NCI-H524 (cell line): ENCODE measurements at places on chromosomes 6 and 20.

- DNase-seq = no peak
Observed at GRCh38 chr6:76772951-76773350, 690.3 kb downstream of the HTR1B start.

DNA sequence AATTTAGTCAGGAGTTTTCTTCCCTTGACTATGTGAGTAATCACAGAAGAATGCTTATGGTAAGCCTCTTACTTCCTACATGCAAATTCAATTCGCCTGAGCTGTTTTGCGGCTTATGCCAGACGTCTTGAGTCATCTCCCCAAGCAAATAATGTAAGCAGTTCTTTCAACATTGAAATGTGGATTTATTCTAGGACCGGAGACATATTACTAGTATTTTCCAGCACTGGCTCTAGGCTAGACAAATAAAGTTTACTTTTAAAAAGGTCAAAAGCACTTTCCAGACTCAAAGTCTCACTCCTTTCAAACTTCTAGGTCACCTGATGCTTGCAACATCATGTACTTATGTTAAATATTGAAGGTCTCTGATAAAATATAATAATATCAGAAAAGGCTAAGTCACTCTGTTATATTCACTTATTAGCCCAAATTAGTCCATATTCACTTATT lies 38.1 kb upstream of the NOX3 start:
- no peak for DNase-seq

DNA sequence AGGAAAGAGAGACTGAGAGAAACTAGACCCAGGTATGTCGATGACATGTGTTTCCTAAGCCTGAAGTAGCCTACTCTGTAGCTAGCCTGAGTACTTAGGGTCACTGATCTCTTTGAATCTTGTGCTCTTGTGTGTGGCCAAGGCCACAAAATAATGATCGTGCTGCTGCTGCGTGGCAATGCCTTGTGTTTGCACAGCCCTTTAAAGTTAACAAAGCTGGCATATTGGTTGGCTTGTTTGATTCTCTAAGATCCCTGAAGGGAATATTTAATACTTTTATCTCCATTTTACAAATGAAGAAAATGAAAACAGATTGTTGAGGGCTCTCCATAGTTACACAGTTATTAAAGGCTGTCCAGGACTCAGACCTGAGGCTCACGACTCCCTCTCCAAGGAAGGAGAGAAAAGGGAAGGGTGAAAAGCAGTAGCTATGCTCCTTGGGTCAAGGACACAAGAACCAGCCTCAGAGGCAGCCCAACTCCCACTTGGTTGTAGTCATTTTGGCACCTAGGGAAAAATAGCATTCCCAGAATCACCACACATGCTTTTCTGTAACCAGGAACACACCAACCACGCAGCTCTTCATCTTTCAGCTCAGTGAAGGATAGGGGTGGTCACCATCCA lies 130.7 kb downstream of the LRFN2 start:
- no peak for DNase-seq

DNA sequence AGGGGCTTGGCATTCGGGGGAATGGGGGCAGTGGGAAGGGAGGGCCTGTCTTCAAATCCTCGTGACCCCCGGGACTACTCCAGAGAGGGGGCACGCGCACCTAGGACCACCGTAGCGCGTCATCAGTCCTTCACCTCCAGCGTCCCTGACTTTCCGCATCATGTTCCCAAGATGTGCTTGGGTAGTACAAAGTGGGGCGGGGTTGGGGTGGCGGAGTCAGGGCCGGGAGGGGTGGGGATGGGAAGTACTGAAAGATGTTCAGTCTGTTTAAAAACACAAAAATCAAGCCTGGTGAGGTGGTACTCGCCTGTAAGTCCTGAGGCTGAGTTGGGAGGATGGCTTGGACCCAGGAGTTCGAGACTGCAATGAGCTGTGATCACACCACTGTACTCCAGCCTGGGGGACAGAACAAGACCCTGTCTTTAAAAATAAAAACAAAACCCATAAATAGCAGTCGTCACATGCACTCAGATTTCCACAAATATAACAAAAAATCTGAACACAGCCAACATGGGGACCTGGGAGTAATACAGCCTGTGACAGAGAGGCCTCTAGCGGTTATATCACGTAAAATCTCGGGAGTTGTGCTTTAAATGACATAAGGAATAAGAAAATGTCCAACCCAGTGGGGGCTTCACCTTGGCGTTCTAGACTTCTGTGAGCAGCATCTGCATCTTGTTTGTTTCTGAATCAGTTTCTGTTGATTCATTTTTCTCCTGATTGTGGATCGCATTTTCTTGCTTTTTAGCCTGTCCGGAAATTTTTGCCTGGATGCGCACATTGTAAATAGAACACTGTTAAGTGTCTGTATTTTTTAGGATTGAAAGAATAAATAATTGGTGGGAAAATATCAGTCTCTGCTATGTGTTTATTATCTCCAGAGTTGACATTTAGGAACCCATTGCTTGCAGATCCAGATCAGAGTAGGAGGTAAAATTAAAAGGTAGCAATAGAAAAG lies 698 bp upstream of the LRP11 start:
- peak; percentile 81 for DNase-seq

DNA sequence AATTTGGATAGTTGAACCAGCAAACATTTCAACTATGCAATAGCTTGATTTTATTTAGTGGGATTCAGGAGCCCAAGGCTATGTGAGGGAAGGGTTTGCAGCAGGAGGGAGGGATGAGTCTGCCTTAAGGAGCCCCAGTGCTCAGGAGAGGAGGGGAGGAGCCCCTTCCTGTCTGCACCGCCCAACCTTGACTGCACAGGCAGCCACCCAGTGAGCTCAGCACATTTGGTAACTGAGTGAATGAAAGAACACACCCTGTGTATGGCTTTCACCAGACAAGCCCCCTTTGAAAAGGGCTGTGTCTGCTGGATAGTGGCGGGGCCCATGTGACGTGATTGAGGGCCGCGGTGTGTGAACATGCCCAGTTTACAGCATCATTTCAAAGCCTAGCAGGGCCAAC lies 17.0 kb downstream of the DACT2 start:
- DNase-seq = no peak

DNA sequence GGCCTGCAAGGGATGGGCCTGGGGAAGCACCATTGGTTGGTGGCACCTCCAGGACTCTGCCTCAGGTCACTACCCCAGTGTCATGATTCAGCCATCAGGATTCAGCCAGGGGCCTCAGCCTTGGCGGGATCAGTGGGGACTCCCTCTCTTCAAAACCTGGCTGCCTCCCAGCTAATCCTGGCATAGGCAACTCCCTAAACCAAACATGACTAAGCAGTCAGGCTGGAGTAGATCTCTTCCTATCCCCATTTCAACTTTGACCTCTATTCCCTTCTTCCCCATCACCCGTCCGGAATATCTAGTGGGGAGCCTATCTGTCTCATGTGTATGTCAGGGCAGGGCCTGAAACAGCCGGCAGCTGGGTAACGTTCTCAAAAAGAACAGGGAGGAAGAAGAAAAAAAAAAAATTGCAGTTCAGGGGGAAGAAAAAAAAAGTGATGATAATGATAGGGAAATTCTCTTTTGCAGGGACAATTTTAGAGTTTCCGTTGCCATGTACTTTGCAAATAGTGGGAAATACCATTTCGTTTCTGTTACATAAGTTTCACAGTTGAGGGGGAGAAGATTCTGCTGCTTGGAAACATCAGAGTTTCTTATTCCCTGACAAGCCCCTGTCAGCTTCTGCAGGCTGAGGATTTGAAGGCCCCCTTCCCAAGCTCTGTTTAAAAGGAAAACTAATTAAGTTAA lies 4.1 kb upstream of the PREX1 start:
- no peak for DNase-seq

DNA sequence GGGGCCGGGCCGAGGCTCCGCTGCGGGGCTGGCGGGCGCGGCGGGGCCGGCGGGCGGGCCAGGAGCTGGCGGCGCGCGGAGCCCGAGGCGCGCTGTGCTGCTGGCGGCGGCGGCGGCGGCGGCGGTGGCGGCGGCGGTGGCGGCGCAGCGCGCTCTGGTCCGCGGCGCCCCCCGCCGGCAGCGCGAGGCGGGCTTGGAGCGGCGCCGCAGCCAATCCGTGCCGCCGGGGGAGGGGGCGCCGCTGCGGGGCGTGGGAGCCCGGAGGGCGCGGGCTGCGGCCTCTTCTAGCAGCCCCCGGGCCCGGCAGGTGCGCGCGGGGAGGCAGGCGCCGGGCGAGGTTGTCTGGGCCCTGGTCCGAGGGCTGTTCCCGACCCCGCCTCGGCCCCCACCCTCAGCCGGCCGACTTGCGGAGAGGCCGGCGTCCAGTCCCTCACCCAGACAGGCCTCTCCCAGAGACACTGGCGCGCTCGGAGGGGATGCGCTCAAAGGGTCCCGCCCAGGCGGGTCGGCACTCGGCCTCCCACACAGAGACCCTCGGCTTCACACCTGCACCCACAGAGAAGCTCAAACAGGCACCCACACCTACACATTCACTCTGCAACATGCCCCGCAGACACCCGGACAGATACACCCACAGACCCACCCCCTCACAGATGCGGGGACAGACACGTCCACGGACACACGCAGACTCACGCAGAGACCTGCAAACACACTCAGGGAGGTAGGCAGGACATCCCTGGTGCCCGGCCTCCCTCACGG lies at the start of gene RIMS4:
Gene RIMS4, minus strand, starts transcription at position 156 of the 759 bp plus-strand sequence. CDS start 275 bp downstream, outside the sequence.
- no peak for DNase-seq

GRCh38 chr20:62305149-62305764 lies 2.5 kb downstream of the ADRM1 start:
- no peak for DNase-seq

DNA sequence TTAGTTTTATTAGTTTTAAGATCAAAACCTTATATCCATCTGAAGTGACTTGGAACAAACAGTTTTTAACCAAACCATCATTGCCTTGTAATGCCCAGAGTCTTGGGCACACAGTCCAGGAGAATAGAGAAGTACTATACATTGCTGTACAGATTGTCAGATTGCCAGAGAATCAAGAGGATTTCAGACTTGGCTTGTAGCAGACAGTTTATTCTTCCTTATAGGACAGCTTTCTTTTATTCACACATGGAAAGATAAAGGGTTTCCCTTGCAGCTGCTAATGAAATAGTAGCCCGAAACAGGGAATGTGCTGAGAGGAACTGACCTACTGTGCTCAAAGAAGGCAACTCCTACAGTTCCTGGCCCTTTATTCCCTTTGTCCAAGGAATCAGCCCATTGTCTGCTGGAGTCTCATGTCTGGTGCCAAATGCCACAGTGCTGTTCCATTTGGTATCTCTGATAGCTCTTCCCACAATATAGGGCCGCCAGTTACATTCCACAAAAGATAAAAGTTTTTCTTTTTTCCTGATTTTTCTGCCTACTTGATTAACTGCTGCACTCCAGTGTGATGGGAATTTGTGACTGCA lies 30.6 kb downstream of the DCBLD1 start:
- no peak for DNase-seq

- DNase-seq = no peak
Observed at GRCh38 chr20:32519381-32519730, 65.8 kb downstream of the NOL4L start.

DNA sequence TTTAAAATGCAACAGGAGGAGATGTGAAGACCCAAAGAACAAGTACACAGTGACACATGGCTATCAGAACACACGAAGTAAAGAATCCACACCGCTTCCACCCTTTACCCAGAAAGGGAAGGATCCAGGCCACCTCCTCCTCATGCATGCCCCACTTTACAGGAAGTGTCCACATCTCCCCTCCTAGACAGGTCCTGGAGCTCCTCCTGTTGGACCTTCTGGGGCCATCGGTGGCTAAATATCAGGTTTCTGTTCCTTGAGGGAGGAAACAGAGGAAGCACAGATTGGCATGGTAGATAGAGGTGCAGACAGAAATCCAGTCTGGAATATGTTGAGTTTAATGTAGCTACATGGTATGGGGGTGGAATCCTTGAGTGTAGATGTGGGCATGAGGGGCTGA lies 10.9 kb downstream of the NINL start:
- peak; percentile 57 for DNase-seq

- no peak for DNase-seq
Observed at GRCh38 chr6:148441454-148441911, 98.8 kb downstream of the SASH1 start.

- peak; percentile 56 for DNase-seq
Observed at GRCh38 chr20:20611167-20611566, 101.3 kb downstream of the RALGAPA2 start.

- DNase-seq = no peak
Observed at GRCh38 chr6:167677422-167677789, 149.3 kb upstream of the AFDN start.

DNA sequence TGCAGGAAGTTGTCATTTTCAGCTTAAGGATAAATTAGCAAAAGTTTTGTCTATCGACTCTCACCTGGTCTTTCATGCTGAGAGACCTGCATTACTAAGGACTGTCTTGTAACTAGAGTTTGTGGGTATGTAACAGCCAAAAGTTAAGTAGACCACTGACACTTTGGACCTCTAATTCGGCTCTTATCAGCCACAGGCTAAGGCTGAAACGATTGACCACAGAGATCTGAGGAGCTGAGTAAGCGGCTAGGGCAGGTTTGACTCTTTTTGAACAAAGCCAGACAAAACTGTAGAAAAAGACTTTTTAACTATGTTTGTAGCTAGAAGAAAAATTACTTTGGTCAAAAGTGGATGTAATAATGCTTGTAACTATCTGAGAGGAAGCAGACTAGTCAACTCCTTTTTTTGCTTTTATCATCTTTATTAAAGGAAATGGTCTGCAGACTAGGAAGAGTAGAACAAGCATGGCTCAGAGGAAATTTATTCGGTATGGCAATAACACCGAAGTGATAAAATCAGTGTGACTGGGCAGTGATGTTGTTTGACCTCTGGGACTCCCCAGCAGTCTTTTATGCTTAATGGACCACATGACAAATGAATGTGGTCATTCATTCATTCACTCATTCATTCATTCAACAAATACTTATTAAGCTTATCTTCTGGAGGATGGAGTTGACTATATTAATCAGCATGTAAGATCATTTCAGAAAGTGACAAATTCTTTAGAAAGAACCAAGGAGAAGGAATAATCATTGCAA lies 725.0 kb upstream of the HS3ST5 start:
- no peak for DNase-seq

DNA sequence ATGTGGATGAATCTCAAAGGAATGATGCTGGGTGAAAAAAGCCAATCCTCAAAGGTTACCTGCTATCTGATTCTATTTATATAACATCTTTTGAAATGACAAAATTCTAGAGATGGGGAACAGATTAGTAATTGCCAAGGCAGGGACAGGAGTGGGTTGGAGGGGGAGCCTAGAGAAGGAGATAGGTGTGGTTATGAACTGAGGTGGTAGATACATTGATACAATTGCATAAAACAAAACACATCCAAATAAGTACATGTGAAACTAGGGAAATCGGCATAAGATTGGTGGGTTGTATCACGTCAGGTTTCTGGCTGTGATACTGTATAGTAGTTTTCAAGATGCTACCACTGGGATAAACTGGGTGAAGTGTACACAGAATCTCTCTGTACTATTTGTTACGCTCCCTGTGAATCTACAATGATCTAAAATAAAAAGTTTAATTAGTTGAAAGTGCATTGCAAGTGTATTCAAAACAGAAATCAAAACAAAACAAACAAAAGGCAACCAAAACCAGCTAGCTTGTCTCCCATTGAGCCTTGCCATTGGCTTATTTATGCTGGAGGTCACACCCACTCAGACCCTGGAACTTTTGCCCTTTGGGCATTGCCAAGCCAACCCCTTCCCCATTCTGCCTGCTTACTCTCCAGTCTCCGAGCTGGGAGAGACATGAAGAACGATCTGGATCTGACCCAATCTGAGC lies 27.8 kb downstream of the PPP1R16B start:
- DNase-seq = no peak

GRCh38 chr6:53864781-53865180 lies 70.0 kb downstream of the LRRC1 start:
- peak; percentile 87 for DNase-seq

- DNase-seq = no peak
Observed at GRCh38 chr6:151029970-151030369, 164.5 kb downstream of the MTHFD1L start.
